SK-MEL-5 (cell line): ENCODE measurements at places on chromosomes 5 and 9. TPM values are rescaled to one million over a fixed set of nuclear protein-coding genes. Genes with fewer than 3 reads are reported as not detected.

Gene STK10
- total RNA-seq = 20.0 and 24.3 TPM in 2 replicates

Gene FABP6
- 3.0 and 3.4 TPM in 2 replicates for total RNA-seq

DNA sequence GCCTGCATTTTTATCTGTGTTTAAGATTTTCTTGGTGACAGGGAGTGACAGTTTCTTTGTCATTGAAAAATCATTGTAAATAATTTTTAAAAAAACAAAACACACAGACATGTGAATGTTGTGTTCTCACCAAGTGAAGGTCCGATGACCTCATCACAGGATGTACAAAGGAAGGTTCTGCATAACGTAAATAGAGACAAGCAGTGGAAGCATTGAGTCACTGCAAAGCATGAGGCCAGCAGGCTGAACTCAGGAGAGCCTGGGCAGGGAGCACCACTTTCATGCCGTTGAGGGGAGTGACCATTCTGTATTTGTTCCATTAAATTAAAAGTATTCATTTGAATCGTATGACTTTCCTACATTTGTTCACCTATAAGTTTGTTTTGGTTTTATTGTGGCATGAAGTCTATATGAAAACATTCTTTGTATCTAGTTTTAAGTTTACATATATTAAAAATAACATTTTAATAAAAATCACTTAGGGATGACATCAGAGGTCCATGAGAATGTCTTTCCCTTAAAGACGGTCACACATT lies 70.4 kb upstream of the TLE1 start:
- no peak for DNase-seq

GRCh38 chr5:59390074-59390659 lies 503.4 kb downstream of the PDE4D start:
- DNase-seq = peak; percentile 40
